ENCODE measurements at places on chromosomes 12 and 14.

GRCh38 chr12:119229837-119230236 lies 51.1 kb downstream of the HSPB8 start:
- DNase-seq: no peak

DNA sequence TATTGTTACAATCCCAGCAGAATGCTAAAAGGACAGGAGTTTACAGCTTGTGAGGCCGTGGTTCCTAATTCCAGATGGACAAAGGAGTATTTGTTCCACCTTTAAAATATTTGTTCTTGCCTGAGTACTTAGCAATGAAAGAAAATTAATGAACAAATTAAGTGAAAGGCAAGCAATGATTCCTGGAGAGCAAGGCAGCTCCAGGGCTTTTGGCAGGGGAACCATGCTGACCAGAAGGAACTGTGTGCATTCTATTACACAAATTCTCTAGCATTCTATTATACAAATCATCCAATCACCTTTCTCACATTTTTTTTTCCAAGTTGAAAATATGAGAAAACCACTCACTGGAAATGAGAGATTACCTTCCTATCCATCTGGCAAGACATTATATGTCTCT lies 1.8 kb upstream of the BMAL2 start:
- no peak for DNase-seq

- no peak for DNase-seq
Observed at GRCh38 chr14:88929656-88930436, 105.4 kb downstream of the TTC8 start.

- no peak for DNase-seq
Observed at GRCh38 chr12:111010061-111010460, 89.7 kb upstream of the MYL2 start.

- no peak for DNase-seq
Observed at GRCh38 chr14:95831468-95831867, 45.2 kb upstream of the TUNAR start.

DNA sequence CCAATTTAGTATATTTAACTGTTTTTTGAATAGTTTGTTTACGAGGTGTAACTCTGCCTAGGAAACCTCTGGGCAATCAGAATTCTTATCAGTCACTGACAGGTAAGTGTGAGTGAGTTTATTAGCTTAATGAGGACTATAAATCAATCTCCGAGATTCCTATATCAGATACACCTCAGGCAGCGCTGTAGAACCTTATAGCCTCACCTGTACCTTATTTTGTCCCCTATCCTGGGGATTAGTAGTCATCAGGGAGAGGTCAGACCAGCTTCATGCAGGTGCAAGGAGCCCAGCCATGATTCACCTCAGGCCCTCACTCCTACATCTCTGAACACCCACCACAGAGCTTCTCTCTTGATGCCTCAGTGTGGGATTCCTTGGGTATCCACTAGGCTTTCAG lies 256.0 kb downstream of the KTN1 start:
- DNase-seq: no peak
